ENCODE measurements at places on chromosomes 2 and 18. TPM values are rescaled to one million over a fixed set of nuclear protein-coding genes. Genes with fewer than 3 reads are reported as not detected.

GRCh38 chr2:237044281-237044680 is 41.4 kb upstream of the COPS8 start:
- DNase-seq: no peak

The LYPD6 gene
- total RNA-seq: not detected

The EPHA4 gene
- 0.73 TPM for total RNA-seq

The SPDYA gene
- 2.0 TPM for total RNA-seq

- DNase-seq: no peak
These were observed 1662.1 kb upstream of the NXPH2 start for GRCh38 chr2:140442319-140442718.

The GAL3ST2 gene
- total RNA-seq: 1.1 TPM

GRCh38 chr2:120693121-120693520 is 42.5 kb upstream of the GLI2 start:
- no peak for DNase-seq

The TRABD2A gene
- 59.9 TPM for total RNA-seq

DNA sequence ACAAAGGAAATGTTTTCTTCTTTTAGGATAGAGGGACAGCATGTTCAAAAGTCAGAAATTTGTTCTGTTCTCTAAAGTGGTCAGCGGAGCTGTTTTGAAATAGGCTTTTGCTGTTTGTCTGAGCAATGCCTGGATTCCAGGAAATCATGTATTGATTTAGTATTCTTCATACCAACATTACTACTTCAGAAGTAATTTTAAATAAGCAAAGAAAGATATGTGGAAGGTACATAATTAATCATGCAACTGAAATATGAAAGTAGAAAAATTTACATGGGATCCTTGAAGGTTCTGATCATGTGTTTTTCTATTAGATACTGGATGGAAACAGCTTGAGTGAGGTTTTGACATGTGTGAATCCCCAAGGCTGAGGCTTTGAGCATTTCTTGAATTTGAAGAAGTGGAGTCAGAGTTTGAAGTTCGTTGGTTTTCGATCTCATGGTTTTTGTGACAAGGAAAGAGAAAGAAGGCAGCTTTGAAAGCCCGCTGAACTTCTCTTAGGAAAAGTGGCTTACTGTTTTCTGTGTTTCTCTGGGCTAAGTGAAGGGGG is 220.0 kb downstream of the LDLRAD4 start:
- DNase-seq: no peak

- no peak for DNase-seq
These were observed 263.5 kb downstream of the EPHA4 start for GRCh38 chr2:221308507-221309066.

- no peak for DNase-seq
These were observed 164.5 kb upstream of the MC4R start for GRCh38 chr18:60537074-60537473.

The FOXI3 gene
- not detected for total RNA-seq

The TMEM247 gene
- not detected for total RNA-seq

DNA sequence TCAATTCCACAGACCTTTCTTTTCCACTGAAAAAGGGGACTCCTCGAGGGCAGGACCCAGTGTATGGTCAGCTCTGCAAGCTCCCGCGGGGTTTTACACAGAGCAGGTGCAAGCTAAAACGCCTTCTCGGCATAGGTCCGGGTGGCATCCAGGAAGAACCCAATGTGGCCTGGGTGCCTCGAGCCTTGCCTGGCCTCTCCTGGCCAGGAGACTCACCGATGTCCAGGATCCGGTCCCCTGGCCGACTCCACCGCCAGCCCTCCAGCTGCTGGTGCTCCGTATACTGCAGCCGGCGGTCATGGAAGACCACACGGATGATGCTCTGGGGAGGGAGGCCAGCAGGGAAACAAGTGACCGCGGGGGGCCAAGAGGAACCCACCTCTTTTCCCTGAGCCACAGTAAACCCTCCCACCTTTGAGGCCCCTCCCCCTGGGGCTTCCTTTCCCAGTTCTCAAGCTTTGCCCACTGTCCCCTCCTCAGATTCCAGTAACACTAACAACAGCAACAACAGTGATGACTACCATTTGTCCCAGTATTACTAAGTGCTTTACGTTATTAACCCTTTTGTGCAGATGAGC is 36.1 kb downstream of the TFCP2L1 start:
- DNase-seq: no peak

DNA sequence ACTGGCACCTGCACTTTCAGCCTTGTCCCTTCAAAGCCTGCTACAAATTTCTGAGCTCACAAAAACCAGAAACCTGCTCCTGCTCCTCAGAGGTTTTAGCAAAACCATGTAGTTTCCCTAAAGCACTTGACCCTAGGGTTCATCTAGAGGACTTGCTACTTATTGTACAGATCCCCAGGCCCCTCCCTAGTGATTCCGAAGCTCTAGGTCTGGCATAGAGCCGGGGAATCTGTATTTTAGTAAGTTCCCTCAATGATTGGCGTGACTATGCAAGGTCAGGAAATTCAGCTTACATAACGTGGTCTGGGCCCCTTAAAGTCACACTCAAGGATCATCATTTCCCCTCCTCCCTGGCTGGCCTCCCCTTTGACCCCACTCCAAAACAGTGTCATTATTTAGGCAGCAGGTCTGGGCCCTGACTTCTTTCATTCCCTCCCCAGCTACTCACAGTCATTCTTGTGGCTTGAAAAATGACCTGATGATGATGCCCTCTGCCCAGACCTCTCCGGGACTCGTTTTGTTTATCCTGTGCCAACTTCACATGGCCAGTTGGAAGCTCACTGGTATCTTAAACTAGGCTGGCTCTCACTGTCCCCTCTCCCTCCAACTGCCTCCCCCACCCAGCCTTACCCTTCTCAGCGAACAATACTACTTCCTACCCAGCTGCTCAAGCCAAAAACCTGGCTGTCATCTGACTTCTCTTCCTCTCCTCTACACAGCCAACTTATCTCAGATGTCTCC is 36.0 kb downstream of the WDFY1 start:
- no peak for DNase-seq

GRCh38 chr18:45121146-45121545 is 440.5 kb downstream of the SETBP1 start:
- no peak for DNase-seq

DNA sequence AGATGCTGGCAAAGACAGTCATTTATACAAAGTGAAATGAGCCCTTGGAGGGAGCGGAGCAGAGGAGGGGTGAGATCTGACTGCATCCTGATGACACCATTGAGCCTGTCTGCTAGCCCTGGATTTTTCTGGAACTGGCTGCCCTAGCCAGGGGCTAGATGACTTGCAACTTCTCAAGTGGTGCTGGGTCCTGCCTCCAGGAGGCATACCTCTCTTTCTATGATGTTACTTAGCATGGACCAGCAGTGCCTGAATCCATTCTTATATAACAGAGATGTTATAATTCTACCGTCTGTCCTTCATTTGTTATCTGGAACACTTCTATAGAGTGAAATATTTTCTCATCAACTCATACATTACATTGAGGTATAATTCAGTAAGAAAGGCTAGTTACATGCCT is 8.5 kb upstream of the TWIST2 start:
- no peak for DNase-seq

The FER1L5 gene
- total RNA-seq: not detected

- DNase-seq: no peak
These were observed 59.7 kb downstream of the XDH start for GRCh38 chr2:31354837-31355236.

The AQP12B gene
- not detected for total RNA-seq

The FAM124B gene
- 0.45 TPM for total RNA-seq

The ZNF396 gene
- 0.86 TPM for total RNA-seq

- DNase-seq: no peak
These were observed 187.6 kb downstream of the NAPG start for GRCh38 chr18:10713409-10713808.

- DNase-seq: no peak
These were observed 6.7 kb downstream of the TUBB6 start for GRCh38 chr18:12314591-12315305.

DNA sequence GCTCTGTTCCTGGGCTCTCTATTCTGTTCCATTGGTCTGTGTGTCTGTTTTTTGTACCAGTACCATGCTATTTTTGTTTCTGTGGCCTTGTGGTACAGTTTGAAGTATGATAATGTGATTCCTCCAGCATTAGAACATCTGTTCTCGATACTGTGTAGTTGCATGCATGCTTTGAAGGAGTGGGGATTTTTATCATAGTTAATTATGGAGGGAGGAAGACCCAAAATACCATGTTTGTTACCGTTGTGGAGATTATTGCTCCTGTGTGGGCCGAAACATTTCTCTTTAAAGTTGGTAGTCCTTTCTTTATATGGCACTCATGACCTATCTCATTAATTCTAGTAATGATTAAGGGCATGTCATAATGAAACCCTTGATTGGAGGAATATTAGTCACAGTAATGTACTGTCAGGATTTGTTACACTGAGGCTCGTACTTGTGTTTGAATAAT is 87.6 kb downstream of the TTC27 start:
- DNase-seq: no peak

The SLC4A3 gene
- not detected for total RNA-seq

GRCh38 chr2:45005261-45006002 is 3.8 kb downstream of the SIX2 start:
- DNase-seq: no peak

- no peak for DNase-seq
These were observed 115.3 kb downstream of the FHOD3 start for GRCh38 chr18:36412778-36413177.

The GNAL gene
- total RNA-seq: 0.20 TPM

DNA sequence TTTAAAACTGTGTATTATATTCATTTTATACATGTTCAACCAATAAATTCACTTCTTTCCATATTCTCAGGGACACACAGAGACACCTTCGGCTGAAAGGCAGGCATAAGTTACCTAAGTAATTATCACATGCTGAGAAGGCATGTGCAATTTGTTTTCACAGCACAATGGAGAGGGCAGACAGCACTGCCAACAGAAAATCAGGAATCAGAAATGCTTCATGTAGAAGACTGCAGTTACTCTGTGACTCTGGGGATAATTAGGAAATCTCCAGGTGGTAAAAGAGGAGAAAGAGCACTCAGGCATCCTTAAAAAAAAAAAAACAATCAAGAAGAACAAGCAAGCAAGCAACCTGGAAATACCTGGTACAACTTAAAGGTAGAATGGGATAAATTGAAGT is 49.3 kb downstream of the DSEL start:
- no peak for DNase-seq

GRCh38 chr2:105317937-105318336 is 11.6 kb downstream of the TGFBRAP1 start:
- no peak for DNase-seq

DNA sequence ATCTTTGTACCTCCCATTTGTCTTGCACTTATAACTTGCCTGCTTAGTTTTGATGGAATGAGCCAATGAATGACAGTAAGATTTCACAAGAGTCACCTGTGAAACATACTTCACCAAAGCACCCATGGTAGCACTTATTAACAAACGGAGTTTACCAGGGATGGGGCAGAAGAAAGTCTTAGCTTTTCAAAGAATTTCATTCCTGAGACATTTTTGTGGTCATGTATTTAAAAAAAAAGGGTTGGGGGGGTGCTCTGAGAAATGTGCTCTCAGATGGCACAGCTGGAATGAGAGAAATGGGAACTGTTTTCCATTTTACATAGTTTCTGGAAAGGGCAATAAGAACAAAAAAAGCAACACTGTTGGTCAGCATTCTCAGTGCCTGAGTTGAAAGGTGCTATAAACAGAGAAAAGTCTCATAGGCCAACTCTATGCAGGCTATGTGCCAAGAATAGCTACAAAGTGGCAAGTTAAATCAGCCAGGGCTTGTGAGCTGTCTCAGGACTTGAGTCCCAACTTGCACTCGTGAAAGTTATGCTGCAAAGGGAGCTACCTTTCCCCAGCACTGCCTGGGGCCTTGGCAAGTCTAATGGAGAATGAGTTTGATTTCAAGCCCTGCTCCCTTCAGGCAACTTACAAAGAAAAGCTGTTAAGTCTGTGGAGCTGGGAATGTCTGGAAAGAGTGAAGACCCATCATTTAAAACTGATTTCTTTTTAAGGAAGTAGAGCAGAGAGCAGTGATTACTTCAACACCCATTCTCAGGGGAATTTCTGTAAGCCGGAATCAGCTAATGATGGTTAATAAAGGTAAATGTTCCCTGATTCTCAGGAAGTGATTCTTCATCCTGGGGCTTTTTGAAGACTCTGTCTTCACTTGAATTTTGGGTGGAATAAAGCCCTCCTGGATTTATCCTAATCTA is 170.6 kb downstream of the SLC8A1 start:
- no peak for DNase-seq

GRCh38 chr18:8930990-8931616 is 171.4 kb upstream of the NDUFV2 start:
- DNase-seq: no peak

DNA sequence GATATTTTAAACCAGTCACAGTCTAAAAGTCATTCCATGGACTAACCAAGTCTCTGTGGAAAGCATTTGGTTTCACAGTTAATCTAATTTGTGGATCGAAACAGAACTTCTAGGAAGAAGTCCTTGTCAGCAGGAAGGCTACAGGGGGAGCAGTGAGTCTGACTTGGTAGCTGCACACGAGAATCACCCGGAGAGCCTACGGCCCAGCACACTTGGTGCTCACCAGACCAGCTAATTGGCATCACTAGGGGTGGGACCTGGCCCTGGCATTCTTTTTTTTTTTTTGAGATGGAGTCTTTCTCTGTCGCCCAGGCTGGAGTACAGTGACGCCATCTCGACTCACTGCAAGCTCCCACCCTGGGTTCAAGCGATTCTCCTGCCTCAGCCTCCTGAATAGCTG is 97.7 kb downstream of the ZNF532 start:
- DNase-seq: no peak

DNA sequence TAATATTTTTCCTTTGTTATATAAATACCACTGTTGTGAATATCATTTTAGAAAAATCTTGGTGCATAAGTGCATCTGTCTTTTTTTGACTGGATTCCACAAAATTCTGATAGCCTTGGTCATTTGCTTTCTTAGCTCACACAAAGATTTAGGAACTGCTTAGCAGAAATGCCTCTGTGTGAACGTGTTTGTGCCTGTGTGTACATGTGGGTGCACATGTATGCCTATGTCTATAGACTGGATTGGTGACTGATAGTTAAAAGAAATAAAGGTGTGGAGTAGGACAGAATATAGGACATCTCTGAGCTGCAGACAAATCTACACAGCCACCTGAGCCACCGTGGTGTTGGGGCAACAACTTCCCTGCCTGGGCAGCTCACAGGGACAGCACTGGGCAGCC is 93.8 kb downstream of the TSN start:
- DNase-seq: no peak

GRCh38 chr2:70767079-70767698 is 811 bp downstream of the ADD2 start:
- no peak for DNase-seq

The KCNJ3 gene
- not detected for total RNA-seq

DNA sequence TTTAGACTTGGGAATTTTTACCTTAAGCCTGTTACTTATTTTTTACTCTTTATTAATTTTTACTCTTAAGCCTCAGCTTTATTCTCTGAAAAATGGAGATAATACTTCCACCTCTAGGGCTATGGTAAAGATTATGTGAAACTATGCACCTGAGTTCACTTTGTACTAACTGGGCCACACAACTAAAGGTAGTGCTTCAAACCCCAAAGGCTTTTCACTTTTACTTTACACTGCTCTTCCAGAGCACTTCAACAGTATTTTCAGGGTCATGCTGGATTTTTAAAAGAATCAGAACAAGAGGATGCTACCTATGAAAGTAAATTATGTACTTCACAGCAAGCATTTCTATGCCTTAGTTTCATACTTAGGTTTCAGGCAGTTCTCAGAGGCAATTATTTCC is 27.8 kb downstream of the MEX3C start:
- DNase-seq: no peak

GRCh38 chr18:8020132-8020846 is 453.2 kb downstream of the PTPRM start:
- DNase-seq: no peak

Data from activated naive CD4-positive, alpha-beta T cell treated with anti-CD3 and anti-CD28 coated beads, Interleukin-2, amount 50 U/mL, for 72 hours (primary cell).